ENCODE measurements at places on chromosomes 13 and 19. TPM values are rescaled to one million over a fixed set of nuclear protein-coding genes. Genes with fewer than 3 reads are reported as not detected.

DNA sequence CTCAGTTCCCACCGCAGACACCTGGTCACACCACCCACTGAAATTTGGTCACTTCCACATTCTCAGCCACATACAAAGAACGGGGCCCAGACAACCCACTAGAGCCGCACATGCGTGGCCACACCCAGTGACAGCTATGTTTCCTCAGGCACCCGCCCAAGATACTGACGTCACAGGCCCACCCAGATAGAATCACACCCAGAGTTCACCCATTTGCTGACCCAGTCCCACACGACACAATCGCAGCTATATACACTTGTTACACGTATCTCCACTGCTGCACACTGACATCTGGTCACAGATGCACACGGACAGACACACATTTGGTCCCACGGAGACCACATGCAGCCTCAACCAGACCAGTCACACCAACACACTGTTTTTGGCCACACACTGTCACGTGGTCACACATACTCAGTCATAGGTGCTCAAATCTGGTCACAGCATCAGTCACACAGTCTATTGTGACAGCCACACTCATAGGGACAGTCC is 2.9 kb downstream of the NUMBL start:
- DNase-seq = no peak

DNA sequence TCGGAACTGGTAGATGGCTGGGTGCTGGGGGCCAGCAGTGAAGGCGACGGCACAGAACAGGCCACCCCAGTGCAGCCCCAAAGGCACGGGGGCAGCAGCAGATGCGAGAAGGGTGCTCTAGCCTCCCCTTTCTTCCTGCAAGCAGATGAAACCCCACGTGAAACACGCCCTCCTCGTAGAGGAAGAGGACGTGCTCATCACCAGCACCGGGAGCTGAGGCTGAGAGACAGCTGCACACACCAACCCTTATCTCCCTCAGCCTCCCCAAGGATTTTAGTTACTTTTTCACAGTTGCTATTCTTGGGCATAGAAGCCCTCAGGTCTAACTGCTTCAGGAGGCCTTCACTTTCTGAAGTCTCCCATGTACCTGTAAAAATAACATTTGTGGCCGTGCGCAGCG is 11.9 kb downstream of the ZNF787 start:
- no peak for DNase-seq

The ZNF497 gene
- total RNA-seq = 2.1 TPM

The TMPRSS9 gene
- total RNA-seq = not detected

The ZNF549 gene
- total RNA-seq = 13.8 TPM

The ZSCAN4 gene
- not detected for total RNA-seq

All from activated naive CD8-positive, alpha-beta T cell treated with anti-CD3 and anti-CD28 coated beads, Interleukin-2, amount 10 ng/mL, durations not matched to agents 7 days and 5 days (primary cell).